Stimulated activated CD8-positive, alpha-beta memory T cell treated with anti-CD3 and anti-CD28 coated beads, Interleukin-7, amount 100 ng/mL, for 1 hour (primary cell): ENCODE measurements at places on chromosomes 13 and 19.

- no peak for DNase-seq
These were observed 59.0 kb downstream of the KLF2 start for GRCh38 chr19:16383584-16384161.

- no peak for DNase-seq
These were observed 292.9 kb downstream of the LMO7 start for GRCh38 chr13:75929076-75929475.

- DNase-seq, result no peak
These were observed 704.4 kb upstream of the PCDH20 start for GRCh38 chr13:62119739-62120700.

DNA sequence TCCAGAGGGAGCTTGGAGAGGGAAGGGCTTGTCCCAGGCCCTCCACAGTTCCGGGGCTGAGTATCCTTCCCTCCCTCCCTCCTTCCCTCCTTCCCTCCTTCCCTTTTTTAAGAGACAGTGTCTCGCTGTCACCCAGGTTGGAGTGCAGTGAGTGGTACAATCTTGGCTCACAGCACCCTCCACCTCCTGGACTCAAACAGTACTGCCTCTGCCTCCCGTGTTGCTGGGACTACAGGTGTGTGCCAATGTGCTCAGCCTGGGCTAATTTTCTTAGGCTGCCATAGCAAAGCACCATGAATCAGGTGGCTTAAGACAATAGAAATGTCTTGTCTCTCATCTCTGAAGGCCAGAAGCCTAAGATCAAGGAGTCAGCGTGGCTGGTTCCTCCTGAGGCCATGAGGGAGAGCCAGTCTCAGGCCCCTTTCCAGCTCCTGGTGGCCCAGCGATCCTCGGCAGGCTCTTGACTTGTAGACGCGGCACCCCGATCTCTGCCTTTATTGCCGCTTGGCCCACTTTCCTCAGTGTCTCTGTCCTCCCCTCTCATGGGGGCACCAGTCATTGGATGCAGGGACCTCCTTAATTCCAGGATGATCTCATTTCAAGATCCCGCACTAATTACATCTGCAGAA lies 47.5 kb downstream of the CRTC1 start:
- no peak for DNase-seq

- no peak for DNase-seq
These were observed 16.4 kb upstream of the ZNF14 start for GRCh38 chr19:19749117-19749907.

DNA sequence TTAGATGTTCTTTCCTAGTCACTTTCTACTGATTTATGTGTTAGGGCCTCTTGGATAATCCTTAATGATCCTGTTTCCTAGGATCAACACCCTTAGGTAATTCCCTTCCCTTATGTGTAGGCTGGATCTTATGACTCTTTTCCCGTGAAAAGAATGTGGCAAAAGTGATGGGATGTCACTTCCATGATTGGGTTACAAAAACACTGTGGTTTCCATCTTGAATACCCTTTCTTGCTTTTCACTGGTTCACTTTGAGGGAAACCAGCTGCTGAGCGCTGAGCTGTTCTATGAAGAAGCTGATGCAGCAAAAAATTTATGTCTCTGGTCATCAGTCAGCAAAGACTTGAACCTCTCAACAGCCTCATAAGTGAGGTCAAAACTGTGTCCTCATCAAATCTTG lies 609.4 kb downstream of the OLFM4 start:
- DNase-seq, result no peak

- no peak for DNase-seq
These were observed 66.7 kb downstream of the FOXO1 start for GRCh38 chr13:40599747-40600146.

- no peak for DNase-seq
These were observed 1151.5 kb upstream of the SPRY2 start for GRCh38 chr13:81492449-81492848.

DNA sequence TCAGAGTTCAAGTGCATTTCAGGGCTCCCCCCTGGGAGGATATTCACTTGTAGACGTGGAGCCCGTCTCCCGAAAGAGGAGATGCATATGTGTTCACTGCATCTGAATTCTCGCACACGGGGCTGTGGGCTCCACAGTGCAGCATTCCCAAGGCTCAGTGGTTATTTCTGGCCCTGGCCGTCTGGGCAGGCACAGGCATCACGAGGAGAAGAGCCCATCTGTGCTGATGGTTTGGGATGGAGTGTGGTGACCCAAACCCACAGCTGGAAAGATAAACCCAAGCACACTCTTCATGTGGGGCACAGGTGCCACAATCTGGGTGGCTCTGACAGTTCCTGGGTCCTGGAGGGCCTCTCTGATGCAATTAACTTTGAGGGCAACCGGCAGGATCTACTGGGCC lies 242.1 kb downstream of the TSHZ3 start:
- no peak for DNase-seq

DNA sequence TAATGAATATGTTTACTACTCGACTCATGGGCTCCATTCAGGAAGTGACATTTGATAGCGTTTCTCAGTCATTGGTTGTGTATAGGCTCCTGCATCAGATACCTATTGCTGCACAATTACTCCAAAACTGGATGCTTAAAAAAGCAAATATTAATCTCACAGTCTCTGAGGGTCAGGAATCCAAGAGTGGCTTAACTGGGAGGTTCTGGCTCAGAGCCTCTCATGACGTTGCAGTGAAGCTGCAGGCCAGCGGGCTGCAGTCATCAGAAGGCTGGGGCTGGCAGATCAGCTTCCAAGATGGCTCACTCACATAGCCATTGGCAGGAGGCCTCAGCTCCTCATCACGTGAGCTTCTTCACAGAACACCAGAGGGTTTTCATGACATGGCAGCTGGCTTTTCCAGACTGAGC lies 525.1 kb upstream of the NBEA start:
- no peak for DNase-seq

- no peak for DNase-seq
These were observed 26.0 kb downstream of the NAXD start for GRCh38 chr13:110641055-110642015.
